ENCODE measurements at places on chromosomes 11 and 22. TPM values are rescaled to one million over a fixed set of nuclear protein-coding genes. Genes with fewer than 3 reads are reported as not detected.

DNA sequence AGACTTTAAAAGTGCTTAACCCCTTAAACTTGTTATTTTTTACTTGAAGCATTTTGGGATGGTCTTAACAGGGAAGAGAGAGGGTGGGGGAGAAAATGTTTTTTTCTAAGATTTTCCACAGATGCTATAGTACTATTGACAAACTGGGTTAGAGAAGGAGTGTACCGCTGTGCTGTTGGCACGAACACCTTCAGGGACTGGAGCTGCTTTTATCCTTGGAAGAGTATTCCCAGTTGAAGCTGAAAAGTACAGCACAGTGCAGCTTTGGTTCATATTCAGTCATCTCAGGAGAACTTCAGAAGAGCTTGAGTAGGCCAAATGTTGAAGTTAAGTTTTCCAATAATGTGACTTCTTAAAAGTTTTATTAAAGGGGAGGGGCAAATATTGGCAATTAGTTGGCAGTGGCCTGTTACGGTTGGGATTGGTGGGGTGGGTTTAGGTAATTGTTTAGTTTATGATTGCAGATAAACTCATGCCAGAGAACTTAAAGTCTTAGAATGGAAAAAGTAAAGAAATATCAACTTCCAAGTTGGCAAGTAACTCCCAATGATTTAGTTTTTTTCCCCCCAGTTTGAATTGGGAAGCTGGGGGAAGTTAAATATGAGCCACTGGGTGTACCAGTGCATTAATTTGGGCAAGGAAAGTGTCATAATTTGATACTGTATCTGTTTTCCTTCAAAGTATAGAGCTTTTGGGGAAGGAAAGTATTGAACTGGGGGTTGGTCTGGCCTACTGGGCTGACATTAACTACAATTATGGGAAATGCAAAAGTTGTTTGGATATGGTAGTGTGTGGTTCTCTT is 2.8 kb downstream of the MALAT1 start:
- no peak overlapping the region for H3K27ac ChIP-seq
- no peaks in the 10 kb centered on the region for H3K36me3 ChIP-seq
- peaks cover 25% of the 10 kb centered on the region for H3K4me1 ChIP-seq
- no peaks in the 10 kb centered on the region for H3K27me3 ChIP-seq
- no peak for DNase-seq
- no peak overlapping the region for H3K4me3 ChIP-seq

DNA sequence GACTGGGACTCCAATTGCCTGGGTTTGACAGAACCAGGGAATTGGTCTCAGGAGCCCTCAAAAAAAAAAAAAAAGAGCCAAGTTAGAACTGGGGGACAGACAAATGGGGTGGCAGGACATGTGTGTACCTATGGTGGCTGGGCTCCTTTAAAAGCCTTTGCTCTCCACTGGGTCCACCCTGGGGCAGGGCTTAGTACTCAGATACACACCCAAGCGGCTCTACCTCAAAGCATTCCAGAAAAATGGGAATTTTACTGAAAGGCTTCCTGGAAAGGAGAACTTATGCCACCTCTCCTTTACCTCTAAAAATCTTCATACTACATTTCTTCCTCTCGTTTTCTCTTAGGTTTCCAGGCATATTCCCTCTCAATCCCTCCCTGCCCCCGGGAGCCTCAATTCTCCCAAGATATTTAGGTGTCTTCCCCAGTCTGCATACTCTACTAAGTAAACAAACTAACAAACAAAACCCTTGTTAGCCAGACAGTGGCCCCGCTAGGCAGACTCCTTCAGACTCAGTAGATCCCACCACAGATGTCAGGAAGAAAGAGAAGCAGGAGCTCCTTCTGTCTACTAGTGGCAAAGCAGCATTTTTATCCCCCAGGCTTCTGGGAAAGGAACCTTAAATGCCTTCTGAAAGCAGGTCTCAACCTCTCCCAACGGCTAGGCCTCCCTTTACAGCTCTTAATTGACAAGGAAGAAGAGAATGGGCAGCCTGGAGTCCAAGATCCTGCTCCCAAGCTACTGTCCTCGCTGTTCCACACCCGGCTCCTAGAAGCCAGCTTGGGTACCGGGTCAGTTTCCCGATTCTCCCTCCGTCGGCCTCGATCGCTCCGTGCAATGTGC is 653 bp downstream of the PCSK7 start:
- peak overlapping the region; percentile 99 for H3K27ac ChIP-seq
- H3K4me1 ChIP-seq, result peaks cover 43% of the 10 kb centered on the region
- peak overlapping the region; percentile 95 for H3K4me3 ChIP-seq
- peaks cover 30% of the 10 kb centered on the region for H3K36me3 ChIP-seq

The GP1BB gene
- total RNA-seq, result not detected

The SCGB1C1 gene
- not detected for total RNA-seq

The FAM118A gene
- total RNA-seq, result 66.9 TPM

The ASCL2 gene
- not detected for total RNA-seq

All from activated naive CD4-positive, alpha-beta T cell treated with anti-CD3 and anti-CD28 coated beads for 36 hours (primary cell).